ENCODE measurements at places on chromosomes 2 and 18.

- no peak for DNase-seq
These were observed 80.3 kb upstream of the FZD7 start for GRCh38 chr2:201953396-201953795.

GRCh38 chr2:72395096-72395495, 247.4 kb upstream of the CYP26B1 start:
- no peak for DNase-seq

DNA sequence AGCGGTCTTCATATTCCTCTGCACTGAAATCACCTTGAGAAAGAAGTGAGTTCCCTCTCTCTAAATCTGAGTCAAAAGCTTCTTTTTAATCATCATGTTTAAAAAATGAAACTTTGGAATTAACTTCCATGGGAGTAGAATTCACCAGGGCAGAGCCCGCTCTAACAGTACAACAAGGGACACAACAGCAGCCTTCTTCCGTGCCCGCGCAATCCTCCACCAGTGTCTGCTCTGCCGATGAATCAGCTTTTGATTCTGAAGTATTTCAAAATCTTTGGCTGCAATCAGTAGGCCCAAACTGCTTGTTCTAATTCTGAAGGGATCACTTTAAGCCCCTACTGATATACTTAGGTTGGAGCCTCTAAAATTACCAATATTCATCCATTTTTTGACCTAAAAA, 76.9 kb downstream of the USP40 start:
- DNase-seq = no peak

DNA sequence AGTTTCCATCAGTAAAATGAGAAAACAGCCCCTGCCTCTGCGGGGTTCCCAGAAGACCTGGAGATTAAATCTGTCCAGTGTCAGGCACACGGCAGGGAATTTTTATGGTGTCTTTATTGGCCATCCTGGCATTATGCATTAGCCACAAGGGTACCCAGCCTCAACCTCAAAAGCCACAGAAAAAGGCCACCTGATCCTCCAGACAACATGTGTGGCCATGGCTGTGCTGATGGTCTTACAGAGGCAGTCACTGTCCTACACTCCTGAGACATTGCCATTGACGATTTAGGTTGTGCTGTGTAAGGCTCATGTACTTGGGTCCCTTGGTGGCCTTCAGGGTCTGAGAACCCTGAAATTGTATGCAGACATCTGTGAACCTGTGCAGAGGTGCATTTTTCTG, 115.6 kb downstream of the SMAD7 start:
- no peak for DNase-seq

GRCh38 chr2:241200822-241201395, 12.4 kb downstream of the ANO7 start:
- DNase-seq = no peak

- DNase-seq = no peak
These were observed 1097.2 kb upstream of the CNTNAP5 start for GRCh38 chr2:122927710-122928557.

DNA sequence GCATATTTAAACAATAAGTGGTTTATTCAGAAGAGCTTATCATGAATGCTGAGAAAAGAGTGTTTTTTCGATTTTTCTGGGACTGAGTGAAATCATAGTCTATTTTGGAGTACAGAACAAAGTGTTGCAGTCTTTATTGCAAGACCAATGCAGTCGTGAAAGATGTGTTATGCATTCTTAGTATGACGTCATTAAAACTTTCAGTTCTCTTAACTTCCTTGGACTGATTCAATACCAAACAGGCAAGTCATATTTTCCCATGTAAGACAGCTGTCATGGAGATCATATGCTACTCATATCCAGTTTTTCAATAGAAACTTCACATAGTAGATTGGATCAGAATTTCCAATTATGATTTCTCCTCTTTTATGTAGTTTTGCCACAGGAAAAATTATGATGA, 92.6 kb downstream of the RIT2 start:
- DNase-seq = no peak

GRCh38 chr18:2444201-2444875, 127.0 kb downstream of the METTL4 start:
- DNase-seq = no peak

GRCh38 chr18:6069103-6069502, 173.8 kb upstream of the TMEM200C start:
- DNase-seq = no peak

DNA sequence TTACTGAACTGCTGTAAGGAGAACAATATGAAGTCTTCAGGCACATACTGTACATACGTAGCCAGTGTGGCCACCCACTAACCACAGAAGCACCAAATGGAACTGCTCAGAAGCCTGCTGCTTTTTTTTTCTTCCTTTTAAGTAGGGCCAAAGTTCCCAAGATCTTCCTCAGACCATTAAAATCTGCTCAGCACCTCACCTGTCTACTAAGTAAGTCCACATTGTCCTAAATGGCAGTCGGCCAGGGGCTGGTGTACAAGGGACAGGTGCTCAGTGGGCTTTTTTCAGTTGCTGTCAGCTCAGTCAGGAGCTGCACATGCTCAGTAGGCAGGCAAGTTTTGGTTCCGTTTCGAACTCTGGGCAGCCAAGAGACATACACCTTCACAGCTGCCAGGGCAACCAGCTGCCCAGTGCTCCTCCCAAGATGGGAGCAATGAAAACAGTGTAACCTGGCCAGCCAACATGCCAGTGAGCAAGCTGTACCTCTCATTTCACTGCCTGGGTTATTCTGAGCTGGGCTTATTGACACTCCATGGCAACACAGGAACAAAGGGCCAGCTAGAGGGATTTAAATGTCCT, 86.1 kb downstream of the ACVR1 start:
- no peak for DNase-seq

GRCh38 chr2:157840568-157841156, 35.5 kb downstream of the ACVR1 start:
- no peak for DNase-seq

- DNase-seq = no peak
These were observed 24.0 kb downstream of the CROCC2 start for GRCh38 chr2:240930096-240930630.

DNA sequence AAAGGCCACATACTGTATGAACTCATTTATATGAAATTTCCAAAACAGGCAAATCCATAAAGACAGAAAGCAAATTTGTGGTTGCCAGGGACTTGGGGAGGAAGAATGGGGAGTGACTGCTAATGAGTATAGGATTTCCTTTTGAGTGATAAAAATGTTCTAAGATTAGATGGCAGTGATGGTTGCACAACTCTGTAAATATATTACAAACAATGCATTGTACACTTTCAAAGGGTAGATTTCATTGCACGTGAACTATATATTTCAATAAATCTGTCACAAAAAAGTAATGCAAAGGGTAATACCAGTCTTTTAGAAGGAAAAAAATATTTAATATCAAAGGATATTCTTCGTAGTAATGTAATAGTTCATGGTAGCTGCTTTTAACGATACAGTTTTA, 63.7 kb upstream of the PROKR1 start:
- DNase-seq = no peak

GRCh38 chr2:53694096-53694771, 73.4 kb upstream of the CHAC2 start:
- DNase-seq = no peak

DNA sequence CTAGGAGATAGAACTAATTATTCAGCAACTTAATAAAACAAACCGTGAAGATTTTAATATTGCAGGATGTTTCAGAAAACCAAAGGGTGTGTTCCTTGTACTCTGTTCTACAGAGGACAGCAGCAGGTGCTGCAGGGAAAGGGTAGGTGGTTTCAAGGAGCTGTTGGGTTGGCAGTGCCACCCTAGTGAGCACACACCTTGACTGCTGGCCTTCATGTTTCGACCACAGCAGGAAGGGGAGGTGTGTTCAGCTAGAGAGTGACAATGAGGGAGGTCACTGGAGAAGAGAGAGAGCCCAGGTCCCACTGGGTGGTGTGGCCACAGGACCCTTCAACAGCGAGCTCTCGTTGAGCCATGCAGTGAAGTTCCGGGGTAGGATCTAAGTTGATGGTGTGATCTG, 98.6 kb downstream of the ZNF236 start:
- no peak for DNase-seq

- no peak for DNase-seq
These were observed 512.1 kb upstream of the SYT4 start for GRCh38 chr18:43789234-43790000.

Data from stimulated activated CD4-positive, alpha-beta T cell treated with anti-CD3 and anti-CD28 coated beads, Interleukin-1b, Interleukin-23, amount 100 ng/mL, for 48 hours (primary cell).